Mesenteric fat pad (tissue), 1 donor: ENCODE measurements at places on chromosomes 7 and 10. TPM values are rescaled to one million over a fixed set of nuclear protein-coding genes. Genes with fewer than 3 reads are reported as not detected.

DNA sequence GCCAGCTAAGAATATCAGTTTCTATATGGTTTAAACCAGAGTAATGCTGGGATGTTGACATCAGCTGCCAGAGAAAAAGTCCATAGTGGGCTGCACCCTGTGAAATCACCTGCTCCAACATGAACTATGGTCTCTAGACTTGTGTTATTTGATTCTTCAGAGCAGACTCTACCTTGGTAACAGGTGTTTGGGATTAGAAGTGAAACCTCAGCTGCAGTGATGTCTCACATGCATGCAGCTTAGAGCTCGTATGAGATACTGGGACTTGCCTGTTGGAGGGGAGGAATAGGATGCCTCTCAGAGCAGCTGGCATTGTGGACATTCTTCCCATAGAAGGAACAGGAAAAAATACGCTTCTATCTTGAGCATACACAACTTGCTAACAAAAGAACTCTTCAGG, 287.1 kb upstream of the CSTF2T start:
- no peak for DNase-seq

GRCh38 chr7:158887594-158887993, 31.2 kb downstream of the DYNC2I1 start:
- no peak for DNase-seq

- no peak for DNase-seq
Measured at GRCh38 chr10:35378541-35379210, 42.4 kb downstream of the CCNY start.

- no peak for DNase-seq
Measured at GRCh38 chr7:137209151-137209817, 134.2 kb downstream of the PTN start.

GRCh38 chr7:156318426-156318825, 322.1 kb upstream of the RNF32 start:
- no peak for DNase-seq

GRCh38 chr7:43164757-43165156, 52.3 kb downstream of the HECW1 start:
- no peak for DNase-seq

The ATRNL1 gene
- 0.74 TPM for total RNA-seq

The LEP gene
- 784 TPM for total RNA-seq

The KDM7A gene
- total RNA-seq: 16.4 TPM
